Urothelium cell line (cell line): ENCODE measurements at places on chromosomes 3 and 15.

GRCh38 chr3:47434849-47435248 lies 40.9 kb downstream of the SCAP start:
- no peak for DNase-seq

DNA sequence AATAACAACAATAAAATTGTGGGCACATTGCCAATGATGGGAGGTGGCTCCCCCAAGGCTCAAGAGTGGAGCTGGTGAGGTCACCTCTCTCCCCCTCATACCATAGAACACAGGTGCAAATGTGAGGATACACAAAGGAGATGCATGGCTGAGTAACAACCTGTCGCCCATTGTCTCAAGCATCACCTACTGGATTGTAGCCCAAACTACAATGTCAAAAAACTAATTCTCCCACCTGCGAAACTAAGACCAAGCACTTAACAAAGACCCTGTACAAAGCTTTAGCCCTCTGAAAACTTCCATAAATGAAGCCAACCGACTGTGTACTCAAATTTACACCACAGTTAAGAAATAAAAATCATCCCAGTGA lies 50.4 kb upstream of the IGSF11 start:
- no peak for DNase-seq

GRCh38 chr15:95259965-95260364 lies 1028.6 kb downstream of the MCTP2 start:
- no peak for DNase-seq

- DNase-seq: no peak
These were observed 18.8 kb downstream of the GNB4 start for GRCh38 chr3:179432451-179432850.

- DNase-seq: no peak
These were observed 30.5 kb upstream of the CCNL1 start for GRCh38 chr3:157190380-157190872.

DNA sequence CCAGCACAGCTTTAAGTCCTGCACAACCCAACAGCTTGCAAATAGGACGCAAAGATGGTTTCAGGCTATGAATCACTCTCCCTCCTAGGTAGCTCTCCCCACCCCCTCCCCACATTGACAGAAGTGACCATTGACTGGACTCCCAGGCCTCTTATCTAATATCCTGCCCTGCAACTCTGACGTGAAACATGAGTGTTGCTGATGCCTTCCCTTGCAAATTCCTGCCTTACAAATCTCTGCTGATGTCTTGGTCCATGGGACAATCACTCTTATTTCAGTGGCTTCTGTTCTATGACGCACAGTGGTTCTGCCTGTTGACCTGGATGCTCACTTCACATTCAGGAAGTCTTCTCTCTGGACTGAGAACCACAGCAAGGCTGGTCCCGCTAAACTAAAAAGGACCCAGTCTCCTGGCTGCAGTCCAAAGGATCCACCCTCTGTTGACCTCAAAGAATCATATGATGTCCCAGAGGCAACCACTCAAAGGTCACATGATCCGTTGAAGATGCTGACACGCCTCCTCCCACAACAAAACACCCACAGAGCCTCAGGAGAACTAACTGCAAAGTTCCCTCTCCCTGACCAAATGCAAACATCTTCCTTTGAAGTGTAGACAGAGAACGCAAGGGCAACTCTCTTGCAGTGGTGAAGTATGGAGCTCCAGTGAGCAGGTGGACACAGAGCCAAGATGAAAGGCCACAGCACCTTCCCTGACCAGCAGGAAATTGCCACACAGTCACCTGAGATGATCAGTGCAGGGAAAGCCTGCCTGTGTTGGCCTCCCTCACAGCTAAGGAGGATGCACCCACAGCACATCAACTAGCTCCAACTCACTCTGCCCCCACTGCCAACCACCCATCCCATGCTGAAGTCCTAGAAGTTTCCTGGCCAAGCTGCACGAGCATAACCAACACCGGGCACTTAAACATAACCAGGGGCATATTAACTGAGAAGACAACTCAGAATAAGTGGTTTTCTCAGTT lies 112.3 kb downstream of the ADAMTS17 start:
- no peak for DNase-seq

DNA sequence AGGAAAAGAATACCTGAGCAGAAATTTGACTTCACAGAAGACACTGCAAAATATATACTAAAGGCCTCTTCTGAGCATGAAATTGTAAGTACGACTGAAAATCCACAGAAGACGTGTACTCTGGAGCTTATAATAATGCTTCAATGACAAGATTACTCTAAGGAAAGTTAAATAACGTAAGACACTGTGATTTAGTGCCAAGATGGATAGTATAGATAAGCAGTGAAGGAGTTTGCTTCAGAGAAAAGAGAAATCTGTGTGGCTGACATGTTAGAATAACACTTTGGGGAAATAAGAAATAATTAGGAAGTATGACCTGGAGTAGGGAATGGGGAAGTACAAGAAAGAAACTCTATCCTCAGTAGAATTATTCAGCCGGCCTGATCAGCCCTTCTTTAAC lies 28.9 kb downstream of the ALDH1A2 start:
- DNase-seq: no peak

GRCh38 chr3:84962415-84962814 lies 3.6 kb downstream of the CADM2 start:
- no peak for DNase-seq

DNA sequence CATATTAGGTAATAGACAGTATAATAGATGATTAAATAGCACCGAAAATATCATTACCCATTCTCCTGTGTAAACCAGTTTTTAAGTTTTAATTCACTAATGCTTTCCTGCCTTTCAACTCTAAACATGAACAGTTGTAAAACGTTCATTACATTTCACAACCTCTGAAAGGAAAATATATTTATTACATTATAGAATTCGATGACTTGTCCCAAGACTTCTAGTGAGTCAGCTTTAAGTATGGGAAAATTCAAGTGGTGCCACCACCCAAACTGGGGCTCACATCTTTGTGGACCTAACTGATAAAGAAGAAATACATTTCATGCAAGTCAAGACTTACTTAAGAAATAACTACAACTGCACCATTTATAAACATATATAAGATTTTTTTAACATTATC lies 2.0 kb downstream of the TRIM59 start:
- no peak for DNase-seq

- no peak for DNase-seq
These were observed 173.4 kb upstream of the PPP2R3A start for GRCh38 chr3:135792174-135792573.

GRCh38 chr3:74023395-74023794 lies 398.7 kb upstream of the PDZRN3 start:
- no peak for DNase-seq

GRCh38 chr3:184727357-184728009 lies 15.6 kb upstream of the MAGEF1 start:
- DNase-seq: peak; percentile 70

GRCh38 chr3:176041812-176042211 lies 1155.5 kb downstream of the TBL1XR1 start:
- no peak for DNase-seq

DNA sequence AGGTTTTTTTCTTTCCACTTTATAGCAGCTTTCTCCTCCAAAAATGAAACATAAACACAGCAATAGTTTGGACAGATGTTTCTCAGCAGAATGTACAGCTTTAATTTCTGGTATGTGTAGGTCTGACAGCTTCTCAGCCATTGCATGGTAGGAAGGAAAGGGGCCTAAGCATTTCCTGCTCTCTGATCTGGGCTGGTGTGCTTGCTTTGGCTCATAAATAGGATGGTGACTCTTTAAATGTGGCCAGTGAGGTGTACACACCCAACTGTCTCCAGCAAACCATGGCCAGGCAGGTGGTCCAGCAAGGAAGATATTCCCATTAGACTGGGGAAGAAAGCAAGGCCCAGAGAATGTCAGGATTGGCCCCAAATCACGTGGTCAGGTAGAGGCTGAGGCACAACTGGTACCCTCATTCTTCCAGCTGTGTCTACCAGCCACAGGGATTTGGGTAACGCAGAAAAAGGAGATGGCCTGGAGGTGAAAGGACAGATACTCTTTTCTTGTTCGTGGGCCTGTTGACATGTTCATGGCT lies 52.1 kb downstream of the ITGA11 start:
- no peak for DNase-seq

DNA sequence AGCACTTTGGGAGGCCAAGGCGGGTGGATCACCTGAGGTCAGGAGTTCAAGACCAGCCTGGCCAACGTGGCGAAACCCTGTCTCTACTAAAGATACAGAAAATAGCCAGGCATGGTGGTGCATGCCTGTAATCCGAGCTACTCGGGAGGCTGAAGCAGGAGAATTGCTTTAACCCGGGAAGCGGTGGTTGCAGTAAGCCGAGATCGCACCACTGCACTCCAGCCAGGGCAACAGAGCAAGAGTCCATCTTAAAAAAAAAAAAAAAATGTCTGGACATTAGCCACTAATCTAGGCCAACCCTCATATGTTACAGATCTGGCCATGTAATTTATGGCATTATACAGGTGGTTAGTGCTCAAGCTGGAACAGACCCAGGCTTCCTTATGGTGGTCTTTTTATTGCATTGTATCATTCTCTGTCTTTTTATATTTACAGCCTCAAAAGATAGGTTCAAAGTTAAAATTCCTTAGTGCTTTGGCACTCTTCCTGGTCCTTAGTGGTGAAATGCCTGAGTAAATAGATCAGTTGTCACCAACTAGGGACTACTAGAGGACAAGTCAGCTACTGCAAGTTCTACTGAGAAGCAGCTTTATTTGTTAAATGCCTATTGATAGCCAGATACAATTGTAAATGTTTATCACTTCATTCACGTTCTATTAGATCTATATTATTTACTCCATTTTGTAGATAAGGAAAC lies 16.0 kb downstream of the STARD9 start:
- peak; percentile 29 for DNase-seq

GRCh38 chr3:60160822-60161748 lies 1090.2 kb downstream of the FHIT start:
- no peak for DNase-seq

- DNase-seq: no peak
These were observed 17.7 kb downstream of the MRPL3 start for GRCh38 chr3:131485119-131485518.

- DNase-seq: peak; percentile 77
These were observed 256.6 kb upstream of the ROPN1 start for GRCh38 chr3:124248471-124249028.

DNA sequence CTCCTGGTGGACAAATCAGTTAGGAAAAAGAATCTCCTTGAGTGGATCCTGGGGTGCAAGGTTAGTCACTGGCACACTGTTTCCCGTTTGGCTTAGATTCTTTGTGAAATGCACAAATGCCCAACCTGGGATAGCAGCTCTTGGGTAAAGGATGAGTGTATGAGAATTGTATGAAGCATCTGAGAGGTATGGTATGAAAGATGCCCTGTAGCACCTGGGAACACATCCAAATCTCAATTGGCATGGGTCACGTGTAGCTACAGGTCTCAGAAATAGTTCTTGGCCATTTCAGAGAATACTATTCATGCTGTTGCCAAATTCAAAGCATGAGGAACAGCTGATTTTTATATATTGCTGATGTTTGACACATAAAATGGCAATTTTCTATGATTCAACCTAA lies 84.3 kb downstream of the KCNH8 start:
- DNase-seq: no peak

DNA sequence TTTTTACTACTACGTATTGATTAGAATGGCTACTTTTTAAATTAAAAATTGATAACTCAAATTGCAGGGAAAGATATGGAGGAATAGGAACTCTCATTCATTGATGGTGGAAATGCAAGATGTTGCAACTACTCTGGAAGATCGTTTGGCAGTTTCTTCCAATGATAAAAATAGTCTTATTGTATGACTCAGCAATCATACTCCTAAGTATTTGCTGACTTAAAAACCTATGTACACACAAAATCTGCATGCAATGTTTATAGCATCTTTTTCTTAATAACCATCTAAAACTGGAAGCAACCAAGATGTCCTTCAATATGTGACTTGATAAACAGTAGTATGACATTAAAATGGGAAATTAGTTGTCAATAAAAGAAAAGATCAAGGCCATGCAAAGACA lies 87.4 kb upstream of the LRRC3B start:
- no peak for DNase-seq

DNA sequence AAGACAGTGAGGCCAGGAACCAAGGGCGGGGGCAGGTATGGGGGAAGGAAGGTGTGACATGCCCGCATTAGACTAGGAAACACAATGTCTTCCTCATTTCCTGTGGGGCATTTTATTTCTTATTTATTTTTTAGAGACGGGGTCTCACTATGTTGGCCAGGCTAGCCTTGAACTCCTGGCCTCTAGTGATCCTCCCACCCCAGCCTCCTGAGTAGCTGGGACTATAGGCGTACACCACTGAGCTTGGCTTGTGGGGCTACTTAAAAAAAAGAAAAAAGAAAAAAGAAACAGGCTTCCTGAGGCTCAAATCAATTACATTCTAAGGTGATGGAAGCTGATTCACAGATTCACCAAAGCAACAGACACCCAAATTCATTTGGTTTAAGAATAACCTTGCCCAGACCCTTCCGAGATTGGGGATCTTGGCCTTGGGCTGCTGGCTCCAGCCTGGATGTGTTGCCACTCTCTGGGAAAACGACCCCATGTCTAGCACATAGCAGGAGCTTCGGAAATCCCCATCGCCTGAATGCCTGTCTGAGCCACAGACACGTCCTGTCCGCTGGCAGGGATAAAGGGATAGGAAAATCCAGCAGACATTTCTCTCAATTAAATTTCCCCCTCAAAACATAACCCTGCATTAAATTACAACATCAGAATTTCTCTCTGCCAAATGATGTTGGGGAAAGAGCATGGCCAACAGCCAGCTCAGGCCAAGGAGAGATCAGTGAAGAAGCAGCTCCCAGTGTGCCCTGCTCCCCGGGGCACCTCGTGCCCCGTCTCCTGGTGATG lies 13.0 kb downstream of the CPN2 start:
- DNase-seq: no peak

- peak; percentile 92 for DNase-seq
These were observed 114.1 kb upstream of the GALNT15 start for GRCh38 chr3:16060358-16060852.

DNA sequence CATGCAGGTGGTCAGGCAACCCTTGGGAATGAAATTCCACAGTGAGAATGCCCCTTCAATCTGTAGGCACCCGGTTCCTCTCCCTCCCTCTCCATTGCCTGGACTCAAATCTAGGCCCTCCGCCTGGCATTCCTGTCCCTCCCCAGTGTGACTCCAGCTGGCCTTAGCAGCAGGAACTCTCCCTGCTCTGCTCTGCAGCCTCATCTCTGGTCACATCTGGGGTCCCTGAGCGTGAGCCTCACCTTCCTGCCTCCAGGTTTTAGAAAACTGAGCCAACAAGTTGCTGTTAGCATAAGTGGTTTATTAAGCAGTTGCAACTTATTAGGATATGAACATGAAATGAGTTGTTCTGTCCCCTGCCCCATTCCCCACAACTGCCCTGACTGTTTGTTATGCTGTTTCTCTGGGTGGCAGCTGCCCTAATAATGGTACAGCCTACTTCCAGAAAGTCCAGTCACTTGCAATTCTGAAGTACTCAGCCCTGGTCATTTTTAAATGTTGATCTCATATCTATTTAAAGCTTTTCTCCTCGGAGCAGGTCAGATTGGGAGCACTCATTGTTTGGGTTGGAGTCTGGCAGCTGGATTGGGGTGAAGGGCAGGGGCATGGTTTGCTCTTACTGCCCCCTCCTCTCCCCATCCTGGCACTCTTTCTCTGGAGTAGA lies 63.0 kb upstream of the ANKRD34C start:
- no peak for DNase-seq

GRCh38 chr15:79811406-79812405 lies 85.1 kb downstream of the MTHFS start:
- DNase-seq: no peak
